ENCODE measurements at places on chromosomes 12 and 14.

DNA sequence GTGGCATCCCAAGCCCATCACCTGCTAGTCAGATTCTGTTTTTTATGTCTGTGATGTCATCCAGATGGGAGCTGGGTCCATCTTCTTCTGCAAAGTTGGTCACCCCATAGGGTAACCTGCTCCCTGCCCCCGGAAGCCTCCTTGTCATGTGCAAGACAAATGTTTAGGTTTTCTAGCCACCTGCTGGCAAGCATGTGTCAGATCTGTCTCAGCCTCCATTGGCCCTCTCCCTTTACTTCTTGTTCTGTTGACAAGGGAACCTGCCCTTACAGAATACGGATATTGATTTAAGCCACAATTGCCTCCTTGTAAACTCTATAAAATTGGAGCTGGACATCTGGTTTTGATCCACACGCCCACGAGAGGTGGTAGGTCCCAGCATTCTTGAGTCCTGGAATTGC, 7.5 kb downstream of the NTF3 start:
- DNase-seq: no peak

- DNase-seq: no peak
These were observed 69.2 kb downstream of the SLC25A47 start for GRCh38 chr14:100392356-100392755.

GRCh38 chr12:69570000-69570516, 15.2 kb upstream of the CCT2 start:
- no peak for DNase-seq

DNA sequence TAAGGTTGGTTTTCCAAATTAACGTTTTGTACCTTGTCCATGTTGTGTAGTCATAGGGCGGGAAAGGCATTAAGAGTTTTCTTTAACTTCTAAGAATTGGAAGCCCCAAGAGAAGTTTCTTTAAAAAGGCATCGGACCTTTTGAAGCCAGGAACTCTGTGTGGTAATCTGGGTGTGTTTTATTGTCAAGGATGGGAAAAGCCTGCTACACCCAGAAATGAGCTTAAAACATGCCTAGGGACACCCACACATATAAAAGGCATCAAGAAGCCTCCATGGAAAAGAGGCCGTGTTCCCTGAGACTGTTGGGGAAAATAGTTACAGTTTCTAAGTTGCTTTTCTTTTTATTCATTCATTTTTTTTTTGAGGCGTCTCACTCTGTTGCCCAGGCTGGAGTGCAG, 81.0 kb upstream of the PTHLH start:
- DNase-seq: no peak

DNA sequence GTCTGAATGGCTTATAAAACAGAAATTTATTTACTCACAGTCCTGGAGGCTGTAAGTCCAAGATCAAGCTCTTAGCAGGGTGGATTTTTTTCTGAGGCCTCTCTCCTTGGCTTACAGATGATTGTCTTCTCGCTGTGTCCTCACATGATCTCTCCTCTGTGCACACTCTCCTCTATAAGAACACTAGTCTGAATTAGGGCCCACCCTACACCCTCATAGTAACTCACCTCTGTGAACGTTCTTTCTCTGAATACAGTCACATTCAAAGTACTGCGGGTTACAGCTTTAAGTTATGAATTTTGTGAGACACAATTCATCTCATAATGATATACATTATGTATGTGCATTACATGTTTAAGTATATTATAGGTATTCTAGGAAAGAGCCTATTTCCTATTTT, 135.7 kb upstream of the ATXN7L3B start:
- no peak for DNase-seq

- no peak for DNase-seq
These were observed 7.0 kb downstream of the VCPKMT start for GRCh38 chr14:50109342-50109741.

DNA sequence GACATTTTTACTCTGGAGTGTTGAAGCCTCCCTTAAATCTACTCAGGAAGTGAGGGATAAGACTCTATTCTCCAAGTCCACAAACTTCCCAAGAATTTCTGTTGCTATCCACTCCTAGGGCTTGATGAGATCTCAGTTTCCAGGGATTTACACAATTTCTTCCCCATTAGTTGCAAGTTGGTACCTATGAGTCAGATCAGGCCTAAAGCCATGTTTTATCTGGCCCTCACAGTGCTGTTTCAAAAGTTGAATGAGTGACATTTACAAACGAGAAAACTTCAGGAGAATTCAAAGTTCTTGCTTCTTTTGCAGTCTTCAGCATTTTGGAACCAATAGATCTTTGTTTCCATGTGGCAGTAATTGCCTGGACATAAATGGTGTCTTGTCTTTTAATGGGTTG, 156.4 kb upstream of the SYT10 start:
- no peak for DNase-seq

GRCh38 chr14:88168498-88169165, 154.4 kb downstream of the KCNK10 start:
- peak; percentile 38 for DNase-seq

- DNase-seq: no peak
These were observed 14.8 kb upstream of the BCL11B start for GRCh38 chr14:99286761-99287160.

GRCh38 chr14:72753879-72754400, 140.0 kb downstream of the DPF3 start:
- DNase-seq: no peak

DNA sequence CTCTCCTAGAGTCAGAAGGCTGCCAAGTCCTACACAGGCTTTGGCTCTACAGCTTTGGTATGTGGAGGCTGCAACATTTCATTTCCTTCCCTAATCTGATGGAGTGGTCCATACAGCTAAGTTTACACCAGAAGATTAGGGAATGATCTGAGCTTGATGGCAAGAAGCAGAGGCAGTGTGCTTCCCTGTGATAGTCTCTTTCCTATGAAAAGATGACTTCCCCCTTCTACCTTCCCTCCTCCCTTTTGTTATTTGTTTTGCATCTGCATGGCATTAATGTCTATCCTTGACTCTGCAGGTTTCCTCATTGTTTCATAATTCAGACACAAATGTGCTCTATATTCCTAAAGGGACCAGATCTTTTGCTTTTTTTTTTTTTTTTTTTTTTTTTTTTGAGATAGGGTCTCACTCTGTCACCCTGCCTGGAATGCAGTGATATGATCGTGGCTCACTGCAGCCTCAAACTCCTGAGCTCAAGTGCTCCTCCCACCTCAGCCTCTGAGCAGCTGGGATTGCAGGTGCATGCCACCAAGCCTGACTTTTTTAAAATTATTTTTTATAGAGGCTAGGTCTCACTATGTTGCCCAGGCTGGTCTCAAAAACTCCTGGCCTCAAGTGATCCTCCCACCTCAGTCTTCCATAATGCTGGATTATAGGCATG, 76.3 kb downstream of the GRIP1 start:
- no peak for DNase-seq

- no peak for DNase-seq
These were observed 915.8 kb downstream of the VRK1 start for GRCh38 chr14:97713023-97713422.

GRCh38 chr12:25558586-25558985, 5.5 kb upstream of the LMNTD1 start:
- no peak for DNase-seq

GRCh38 chr12:45357539-45358417, 141.9 kb downstream of the ANO6 start:
- no peak for DNase-seq

- no peak for DNase-seq
These were observed 235.5 kb downstream of the TMEM121 start for GRCh38 chr14:105761842-105762241.
